ENCODE measurements at places on chromosomes 11 and 22. TPM values are rescaled to one million over a fixed set of nuclear protein-coding genes. Genes with fewer than 3 reads are reported as not detected.

The GSTT2B gene
- not detected for total RNA-seq

The MIOX gene
- total RNA-seq: not detected

The RAB38 gene
- 1.8 TPM for total RNA-seq

The BARX2 gene
- 3.6 TPM for total RNA-seq

All from stomach (tissue), 19 donors.